Tracheal epithelial cell (primary cell): ENCODE measurements at places on chromosomes 1 and 21. TPM values are rescaled to one million over a fixed set of nuclear protein-coding genes. Genes with fewer than 3 reads are reported as not detected.

The ERG gene
- under 0.01 and 0.24 TPM in 2 replicates for total RNA-seq

The NBPF6 gene
- not detected in 2 replicates for total RNA-seq

The GJA9 gene
- 0.21 and 0.24 TPM in 2 replicates for total RNA-seq

The SRGAP2 gene
- total RNA-seq, result 12.6 and 27.5 TPM in 2 replicates

The SPRR3 gene
- 8.9 and 51.4 TPM in 2 replicates for total RNA-seq

The PRUNE1 gene
- total RNA-seq, result 7.5 and 10.4 TPM in 2 replicates

The CELA2B gene
- not detected in 2 replicates for total RNA-seq

The DMRTB1 gene
- total RNA-seq, result not detected in 2 replicates

The CRP gene
- not detected in 2 replicates for total RNA-seq

The BARHL2 gene
- total RNA-seq, result not detected in 2 replicates

The EDN2 gene
- 5.8 and 14.5 TPM in 2 replicates for total RNA-seq

The GLIS1 gene
- total RNA-seq, result 0.24 TPM in 1 of 2 replicates, not detected in the other

The TIE1 gene
- total RNA-seq, result 0.85 and 3.6 TPM in 2 replicates

The IQGAP3 gene
- 0.85 and 2.9 TPM in 2 replicates for total RNA-seq
